ENCODE measurements at places on chromosomes 5 and 9.
A peak's percentile ranks its signal among the peaks of the same experiment; 100 is the strongest.

DNA sequence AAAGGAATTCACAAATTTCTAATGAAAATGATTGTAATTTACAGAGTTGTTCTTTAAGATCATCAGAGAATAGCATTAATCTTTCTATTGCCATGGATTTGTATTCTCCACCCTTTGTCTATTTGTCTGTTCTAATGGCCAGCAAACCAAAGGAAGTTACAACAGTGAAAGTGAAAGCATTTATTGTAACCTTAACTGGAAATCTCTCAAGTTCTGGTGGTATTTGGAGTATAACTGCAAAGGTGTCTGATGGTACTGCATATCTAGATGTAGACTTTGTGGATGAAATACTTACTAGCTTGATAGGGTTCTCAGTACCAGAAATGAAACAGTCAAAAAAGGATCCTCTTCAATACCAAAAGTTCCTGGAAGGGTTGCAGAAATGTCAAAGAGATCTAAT, 21.7 kb downstream of the RMI1 start:
- no peak for DNase-seq

GRCh38 chr5:144448457-144448856, 277.8 kb downstream of the KCTD16 start:
- DNase-seq: no peak

- no peak for DNase-seq
These were observed 275.0 kb upstream of the SGCD start for GRCh38 chr5:156051972-156052371.

- DNase-seq: no peak
These were observed 372.1 kb downstream of the DTWD2 start for GRCh38 chr5:118616281-118616680.

GRCh38 chr9:81522716-81523551, 166.4 kb downstream of the TLE1 start:
- no peak for DNase-seq

GRCh38 chr5:168944004-168944403, 356.9 kb downstream of the SLIT3 start:
- DNase-seq: no peak

GRCh38 chr5:66994790-66995189, 201.8 kb downstream of the CD180 start:
- DNase-seq: no peak

DNA sequence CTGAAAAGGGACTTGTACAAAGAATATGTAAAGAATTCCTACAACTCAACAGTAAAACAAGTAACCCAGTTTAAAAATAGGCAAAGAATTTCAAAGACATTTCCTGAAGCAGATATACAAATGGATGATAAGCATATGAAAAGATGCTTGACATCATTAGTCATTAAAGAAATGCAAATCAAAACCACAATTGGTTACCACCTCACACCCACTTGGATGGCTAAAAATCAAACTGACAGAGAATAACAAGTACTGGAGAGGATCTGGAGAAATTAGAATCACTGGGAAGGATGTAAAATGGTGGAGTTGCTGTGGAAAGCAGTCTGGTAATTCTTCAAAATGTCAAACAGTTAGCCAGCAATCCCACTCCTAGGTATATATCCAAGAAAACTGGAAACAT, 12.5 kb upstream of the FOXE1 start:
- DNase-seq: no peak

DNA sequence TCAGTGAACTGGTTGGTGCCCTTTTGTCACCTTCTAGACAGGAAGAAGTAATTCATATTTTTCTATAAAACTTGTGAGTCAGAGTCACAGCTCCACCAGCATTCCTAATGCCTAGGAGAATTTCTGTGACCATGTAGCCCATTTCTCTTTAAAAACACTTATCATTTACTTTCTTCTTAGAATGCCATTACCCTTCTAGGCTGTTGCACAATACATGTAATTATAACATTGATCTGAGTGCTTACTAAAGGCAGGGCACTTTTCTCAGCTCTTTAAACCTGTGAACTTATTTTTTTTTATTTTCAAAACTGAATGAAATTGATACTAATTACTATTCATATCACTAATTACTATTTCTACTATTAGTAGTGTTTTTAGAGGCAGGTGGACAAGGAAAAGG, 373.7 kb downstream of the TLE4 start:
- DNase-seq: no peak

GRCh38 chr5:110681109-110681508, 45.4 kb downstream of the TMEM232 start:
- no peak for DNase-seq

DNA sequence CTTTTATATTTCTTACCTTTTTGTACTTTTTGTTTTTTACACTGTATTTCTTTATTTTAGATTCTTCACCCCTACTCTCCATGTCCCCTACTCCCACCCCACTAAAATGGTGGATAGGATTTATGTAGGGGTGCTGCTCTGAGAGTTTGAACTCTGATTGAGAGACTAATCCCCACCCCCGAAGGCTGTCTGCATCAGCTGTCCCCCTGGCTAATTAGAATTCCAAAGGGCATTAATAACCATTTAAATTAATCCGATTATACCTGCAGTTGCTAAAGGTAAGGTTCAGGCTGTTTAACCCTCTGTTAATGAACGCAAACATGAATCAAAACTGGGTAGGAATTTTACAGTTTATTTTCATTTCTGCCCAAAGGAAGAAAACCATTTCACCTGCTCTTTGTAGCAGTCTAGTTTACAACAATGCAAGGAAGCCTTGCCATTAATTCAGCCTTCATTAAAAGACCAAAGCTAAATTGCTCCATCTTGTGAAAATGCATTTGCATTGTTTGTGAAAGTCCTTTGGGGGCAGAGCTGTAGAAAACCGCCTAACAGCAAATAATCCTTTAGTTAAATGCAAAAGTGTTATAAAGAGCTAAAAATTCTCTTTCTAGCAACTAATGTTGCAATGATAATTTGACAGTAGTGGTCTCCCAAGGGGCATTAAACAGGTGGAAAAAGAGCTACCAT, 71.2 kb downstream of the ZCCHC7 start:
- DNase-seq: no peak

DNA sequence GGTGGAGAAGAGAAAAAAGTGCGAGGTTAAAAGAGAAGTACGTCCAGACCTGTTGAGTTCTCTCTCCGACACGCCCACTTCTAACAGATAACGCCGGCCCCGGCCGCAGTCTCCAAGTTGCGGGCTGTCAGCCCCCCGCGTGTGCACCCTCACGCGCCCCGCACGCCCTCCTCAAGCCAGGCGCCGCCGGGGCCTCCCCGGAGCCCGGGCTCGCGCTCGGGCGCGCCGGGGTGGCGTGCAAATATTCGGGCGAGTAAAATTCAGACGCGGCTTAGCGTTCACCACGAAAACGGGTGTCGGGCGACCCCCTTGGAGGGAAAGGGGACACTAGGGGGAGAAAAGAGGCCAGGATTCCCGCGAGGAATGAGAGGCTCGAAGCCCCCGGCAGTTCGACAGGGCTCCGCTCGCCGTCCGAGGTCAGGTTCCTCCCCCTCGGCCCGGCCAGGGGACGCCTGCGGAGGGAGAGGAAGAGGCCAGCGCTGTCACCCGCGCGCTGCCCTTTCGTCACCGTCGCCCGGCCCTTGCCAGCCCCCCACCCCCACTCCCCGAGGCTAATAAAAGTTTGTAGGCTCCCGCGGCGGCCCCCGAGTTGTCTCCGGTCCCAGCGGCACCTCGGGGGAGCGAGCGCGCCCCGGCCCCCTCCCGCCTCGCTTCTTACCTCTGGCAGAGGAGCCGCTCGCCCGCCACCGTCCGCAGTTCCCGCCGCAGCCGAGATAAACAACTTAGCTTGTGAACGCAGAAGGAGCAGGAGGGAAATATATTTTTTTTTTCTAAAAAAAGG, 743 bp downstream of the NR3C1 start:
- peak; percentile 38 for DNase-seq

DNA sequence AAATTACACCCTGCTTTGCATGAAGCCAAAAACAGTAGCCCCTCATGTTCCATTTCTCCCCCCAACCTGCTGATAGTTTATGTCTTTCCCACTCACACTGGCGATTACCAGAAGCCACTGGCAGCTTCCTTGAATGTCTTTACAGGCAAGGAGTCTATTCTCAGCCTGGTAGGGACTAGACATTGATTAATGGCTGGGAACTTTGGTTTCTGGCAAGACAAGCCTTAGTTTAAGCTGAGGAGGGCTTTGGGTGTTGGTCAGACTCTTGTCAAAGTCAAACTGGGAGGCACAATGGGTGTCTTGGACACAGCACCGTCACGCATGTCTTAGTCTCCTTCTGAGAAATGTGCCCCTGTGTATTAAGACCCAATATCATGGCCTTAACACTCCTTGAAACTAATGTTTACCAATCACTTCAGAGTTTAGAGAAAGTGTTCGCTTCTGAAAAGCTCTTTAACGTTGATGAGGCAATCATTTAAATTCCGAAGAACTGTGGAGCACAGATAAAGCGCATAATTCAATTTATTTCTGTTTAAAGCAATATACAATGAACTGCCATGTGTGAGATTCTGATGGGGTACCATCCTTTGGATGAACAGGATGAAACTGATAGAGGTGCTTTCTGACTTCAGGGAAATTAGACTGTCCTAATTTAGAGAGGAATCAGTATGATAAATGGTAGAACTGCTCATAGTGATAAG, 53.9 kb upstream of the CPEB4 start:
- no peak for DNase-seq

GRCh38 chr9:7936996-7937395, 137.4 kb upstream of the DMAC1 start:
- no peak for DNase-seq

DNA sequence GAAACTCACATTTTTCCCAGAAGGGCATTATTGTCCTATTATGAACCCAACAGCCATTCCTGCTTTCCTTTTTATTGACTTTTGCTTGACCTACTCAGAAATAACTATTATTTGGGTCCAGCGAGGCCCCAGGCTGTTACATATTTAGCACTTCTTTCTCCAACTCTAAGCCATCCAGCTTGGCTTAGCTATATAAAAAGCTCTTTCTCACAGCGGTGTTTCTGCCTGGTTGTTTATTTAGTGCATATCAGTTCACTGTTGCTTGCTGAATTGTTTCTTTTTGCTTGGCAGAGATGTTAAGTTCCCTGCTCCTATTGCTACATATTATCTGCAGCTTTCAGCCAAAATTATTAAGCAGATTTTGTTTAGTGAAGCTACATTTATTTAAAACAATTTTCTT, 1156.8 kb upstream of the SEMA6A start:
- DNase-seq: no peak

- no peak for DNase-seq
These were observed 45.0 kb upstream of the VLDLR start for GRCh38 chr9:2576631-2577030.

DNA sequence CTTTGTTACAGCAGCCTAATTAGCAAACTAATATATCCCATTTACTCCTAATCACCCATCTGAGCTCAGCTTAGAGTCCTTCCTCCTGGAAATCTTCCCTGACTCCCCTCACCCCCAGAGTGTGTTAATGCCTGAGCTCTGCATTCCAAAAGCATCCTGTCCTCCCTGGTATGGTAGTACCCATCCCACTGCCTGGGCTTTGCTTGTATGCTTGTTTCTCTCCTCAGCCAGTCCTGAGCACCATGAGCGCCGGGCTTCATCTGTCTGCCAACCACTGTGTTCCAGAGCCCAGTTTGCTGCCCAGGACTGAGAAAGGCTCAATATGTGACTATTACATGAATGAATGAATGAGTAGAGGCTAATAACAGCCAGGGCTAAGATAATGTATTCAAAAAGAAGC, 272.4 kb downstream of the CDK5RAP2 start:
- DNase-seq: no peak

DNA sequence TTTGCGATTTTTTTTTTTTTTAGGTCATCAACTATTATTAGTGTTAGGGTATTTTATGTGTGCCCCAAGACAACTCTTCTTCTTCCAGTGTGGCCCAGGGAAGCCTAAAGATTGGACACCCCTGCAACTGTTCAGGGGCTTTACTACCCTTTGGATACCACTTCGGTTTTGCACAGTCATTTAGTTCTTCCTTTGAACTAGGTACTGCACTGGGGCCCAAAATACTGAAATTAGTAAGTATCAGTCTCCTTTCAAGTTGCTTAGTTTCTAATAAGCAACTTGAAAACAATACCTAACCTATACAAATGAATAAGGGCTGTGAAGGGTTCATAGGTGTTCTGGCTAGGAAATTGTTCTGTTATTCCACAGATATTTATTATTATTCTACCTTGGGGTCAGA, 45.3 kb downstream of the CWC27 start:
- no peak for DNase-seq

GRCh38 chr9:13137426-13137825, 142.1 kb downstream of the MPDZ start:
- DNase-seq: no peak

- no peak for DNase-seq
These were observed 30.1 kb downstream of the PRKACG start for GRCh38 chr9:68983522-68984424.

- DNase-seq: no peak
These were observed 96.0 kb upstream of the ITGA2 start for GRCh38 chr5:52893105-52893504.

DNA sequence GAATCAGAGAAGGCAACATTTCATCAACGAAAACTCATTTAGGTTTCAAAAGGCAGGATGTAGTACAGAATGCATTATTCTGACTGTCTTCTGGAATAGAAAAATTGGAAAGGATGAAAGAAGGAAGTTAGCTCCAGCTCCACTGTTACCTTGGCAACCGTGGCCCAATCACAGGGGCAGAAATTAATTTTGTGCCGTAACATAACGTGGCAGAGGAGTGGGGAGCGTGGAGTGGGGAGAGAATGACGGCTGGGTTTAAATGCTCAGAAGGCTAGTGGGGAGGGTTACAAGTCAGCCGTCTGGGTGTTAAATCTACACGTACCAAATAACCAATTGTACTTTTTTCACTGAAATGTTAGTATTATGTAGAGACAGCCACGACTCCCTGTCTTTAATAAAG, 32.3 kb upstream of the EQTN start:
- DNase-seq: no peak

- DNase-seq: no peak
These were observed 1.1 kb downstream of the POLR1E start for GRCh38 chr9:37486616-37487548.

GRCh38 chr9:117672369-117672768, 31.8 kb upstream of the TLR4 start:
- no peak for DNase-seq

DNA sequence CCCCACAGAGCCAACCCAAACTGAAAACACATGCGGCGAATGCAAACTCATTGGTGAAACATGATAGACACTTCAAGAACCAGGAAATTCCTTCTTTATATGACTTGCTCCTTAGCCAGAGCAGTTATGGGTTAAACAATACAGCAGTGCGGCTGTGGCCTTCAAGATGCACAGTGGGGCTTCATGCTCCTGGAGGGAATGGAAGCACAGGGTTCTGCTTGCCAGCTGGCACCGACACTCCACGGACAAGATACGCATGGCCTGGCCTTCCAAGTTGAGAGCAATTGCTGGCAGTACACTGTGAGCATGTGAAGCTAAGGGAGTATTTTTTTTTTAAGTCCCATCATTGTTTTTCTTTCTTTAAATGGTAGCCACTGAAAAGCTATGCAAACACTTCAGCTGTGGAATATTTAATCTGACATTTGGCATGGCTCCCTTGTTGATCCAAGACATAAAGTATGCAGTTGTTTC, 451.6 kb upstream of the CD180 start:
- DNase-seq: no peak

- no peak for DNase-seq
These were observed 66.7 kb downstream of the PPARGC1B start for GRCh38 chr5:149796836-149797235.

- peak; percentile 77 for DNase-seq
These were observed 29.8 kb upstream of the FBP1 start for GRCh38 chr9:94668928-94669729.

GRCh38 chr9:130990306-130990977, 18.5 kb upstream of the LAMC3 start:
- no peak for DNase-seq
